ENCODE measurements at places on chromosomes 4 and X.

- DNase-seq = no peak
Measured at GRCh38 chrX:133390676-133391075, 24.6 kb downstream of the GPC4 start.

GRCh38 chrX:10602646-10603045, 17.7 kb downstream of the MID1 start:
- no peak for DNase-seq

- no peak for DNase-seq
Measured at GRCh38 chr4:56426273-56426672, 9.1 kb downstream of the PPAT start.

GRCh38 chr4:183326853-183327252, 4.6 kb upstream of the CLDN24 start:
- DNase-seq = no peak

GRCh38 chr4:58225460-58225859, 1115.3 kb upstream of the IGFBP7 start:
- DNase-seq = no peak

DNA sequence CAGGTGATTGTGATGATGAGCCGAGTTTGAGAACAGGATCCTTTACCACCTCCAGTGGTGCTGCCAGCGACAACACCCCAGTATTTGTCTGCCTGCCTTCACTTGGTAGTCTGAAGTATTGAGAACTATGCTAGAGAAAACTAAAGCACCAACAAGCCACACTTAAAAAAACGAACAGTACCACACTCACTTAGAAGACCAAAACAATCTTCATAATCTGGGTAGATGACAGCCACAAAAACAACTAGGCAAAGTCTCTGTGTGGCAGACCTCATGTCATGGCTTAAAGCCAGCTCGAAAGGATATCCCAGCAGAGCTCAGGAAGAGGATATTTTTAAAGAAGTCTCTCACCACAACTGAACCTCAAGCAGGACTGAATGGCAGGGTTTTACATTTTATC, 236.0 kb downstream of the GPC3 start:
- DNase-seq = no peak

DNA sequence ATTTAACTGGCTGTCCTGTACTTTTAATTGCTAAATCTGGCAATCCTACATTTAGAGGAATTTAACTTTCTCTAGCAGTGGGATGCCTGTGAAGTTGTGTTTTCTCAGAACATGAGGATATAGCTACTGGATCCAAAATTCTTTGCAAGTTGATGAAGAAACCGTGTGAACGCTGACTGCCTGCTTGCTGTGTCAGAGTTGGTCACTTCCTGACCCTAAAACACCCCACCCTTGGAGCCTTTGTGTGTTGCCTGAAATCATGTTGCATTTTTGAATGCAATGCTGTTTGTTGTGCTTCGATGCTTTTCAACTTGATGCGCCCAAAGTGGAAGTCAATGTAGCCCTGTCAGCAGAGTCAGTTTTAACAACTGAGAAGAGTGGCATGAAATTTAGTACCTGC, 211.2 kb downstream of the ANK2 start:
- no peak for DNase-seq

DNA sequence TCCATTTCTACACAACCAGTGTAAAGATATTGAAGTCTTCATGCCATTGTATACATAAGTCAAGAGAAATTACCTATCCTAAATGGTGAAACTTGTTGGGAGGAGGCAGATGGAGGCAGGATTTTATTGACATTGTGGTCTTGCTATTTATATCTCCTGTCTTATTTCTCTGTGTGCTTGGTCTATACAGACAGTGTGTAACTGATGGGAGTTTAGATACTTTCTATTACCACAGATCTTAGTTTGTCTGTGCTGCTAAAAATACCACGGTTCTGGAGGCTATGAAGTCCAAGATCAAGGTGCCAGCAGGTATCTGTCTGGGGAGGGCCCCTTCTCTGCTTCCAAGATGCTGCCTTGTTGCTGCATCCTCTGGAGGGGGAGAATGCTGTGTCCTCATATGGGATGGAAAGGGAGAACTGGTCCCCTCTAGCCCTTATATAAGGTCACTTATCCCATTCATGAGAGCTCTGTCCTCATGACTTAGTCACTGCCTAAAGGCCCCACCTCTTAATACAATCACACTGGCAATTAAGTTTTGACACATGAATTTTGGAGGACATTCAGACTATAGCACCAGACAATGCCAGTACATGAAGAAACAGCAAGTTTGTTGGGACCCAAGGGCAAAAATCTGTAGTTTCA, 62.4 kb downstream of the SYNPO2 start:
- DNase-seq = no peak

All from cardiac muscle cell (in vitro differentiated cells and primary cell).